Cerebellar nuclear complex (tissue), 1 donor: ENCODE measurements at places on chromosomes 11 and 22.

DNA sequence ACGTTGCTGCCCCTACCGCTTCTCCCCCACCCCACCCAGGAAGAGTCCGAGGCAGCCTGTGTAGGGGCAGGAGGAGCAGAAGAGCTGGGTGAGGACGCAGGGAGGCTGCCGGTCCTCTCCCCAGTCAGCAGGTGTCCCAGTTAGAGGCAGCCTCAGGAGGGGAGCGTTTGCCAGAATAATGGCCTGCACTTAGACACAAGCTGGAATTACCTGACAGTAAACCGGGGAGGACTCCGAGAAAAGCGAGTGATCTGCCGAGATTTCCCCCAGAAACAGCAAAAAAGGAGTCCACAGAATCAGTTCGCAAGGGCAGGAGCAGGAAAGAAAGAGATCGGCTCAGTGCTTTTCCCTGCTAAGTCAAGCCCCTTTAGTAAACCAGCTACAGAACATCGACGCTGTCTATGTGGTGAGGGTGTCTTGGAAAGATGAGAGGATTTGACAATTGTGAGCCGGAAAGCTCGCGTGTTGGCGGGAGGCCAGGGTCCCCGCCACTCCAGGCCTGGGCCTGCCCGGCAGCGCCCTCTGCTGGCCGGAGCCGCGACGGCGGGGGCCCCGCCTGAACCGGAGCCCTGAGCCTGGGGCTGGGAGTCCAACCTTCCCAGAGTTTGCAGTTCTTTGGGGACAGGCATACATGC is 17.7 kb upstream of the THRSP start:
- no peak for DNase-seq

GRCh38 chr22:19880786-19881569 is 26.3 kb upstream of the GNB1L start:
- no peak for DNase-seq

DNA sequence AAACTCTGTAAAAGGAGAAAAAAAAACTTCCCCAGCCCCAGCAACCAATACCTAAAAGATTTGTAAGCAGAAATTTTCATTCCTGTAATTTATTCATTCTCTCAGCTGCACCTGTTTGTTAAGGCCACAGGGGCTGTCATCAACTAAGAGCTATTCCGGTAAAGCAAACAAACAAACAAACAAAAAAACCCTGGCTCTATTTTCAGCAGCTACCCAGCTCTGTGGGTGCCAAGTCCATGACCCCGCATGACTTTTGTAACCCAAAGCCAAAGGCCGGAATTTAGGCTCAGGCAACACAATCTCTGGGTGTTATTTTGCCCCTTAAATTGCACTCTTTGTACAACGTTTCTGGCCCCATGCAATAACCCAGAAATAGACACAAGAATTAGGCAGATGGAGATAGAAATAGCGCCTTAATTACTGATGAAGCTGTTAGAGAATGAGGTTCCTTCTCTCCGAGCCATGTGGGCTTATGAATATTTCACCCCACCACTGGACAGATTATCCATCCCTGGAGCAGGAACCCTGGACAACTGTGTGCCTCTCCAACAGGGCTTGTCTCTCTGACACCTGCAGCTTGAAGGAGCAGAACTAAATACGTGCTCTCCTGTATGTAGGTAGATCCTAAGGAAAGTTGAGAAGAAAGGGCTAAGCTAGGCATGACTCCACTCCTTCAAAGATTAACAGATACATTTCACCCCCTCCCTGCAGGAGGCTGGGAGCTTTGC is 29.4 kb downstream of the APOL6 start:
- DNase-seq, result no peak

- DNase-seq, result no peak
Observed at GRCh38 chr11:18567081-18567480, 21.5 kb downstream of the UEVLD start.

GRCh38 chr11:7555052-7555699 is 41.4 kb downstream of the PPFIBP2 start:
- no peak for DNase-seq

DNA sequence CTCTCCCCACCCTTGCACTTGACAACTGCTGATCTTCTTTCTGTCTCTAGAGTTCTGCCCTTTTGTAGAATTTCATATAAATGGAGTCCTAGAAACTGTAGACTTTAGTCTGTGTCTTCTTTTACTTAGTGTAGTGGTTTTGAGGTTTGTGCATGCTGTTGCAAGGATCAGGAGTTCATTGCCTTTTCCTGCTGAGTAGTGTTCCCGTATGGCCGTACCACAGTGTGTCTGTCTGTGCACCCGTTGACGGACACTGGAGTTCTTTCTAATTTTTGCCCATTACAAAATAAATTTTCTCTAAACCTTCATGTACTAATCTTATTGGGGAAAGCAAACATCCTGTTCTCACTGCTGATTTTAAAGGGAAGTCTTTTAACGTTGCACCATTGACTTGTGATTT is 138.1 kb downstream of the TBC1D22A start:
- DNase-seq, result no peak

- no peak for DNase-seq
Observed at GRCh38 chr11:119531056-119531455, 108.1 kb upstream of the THY1 start.

DNA sequence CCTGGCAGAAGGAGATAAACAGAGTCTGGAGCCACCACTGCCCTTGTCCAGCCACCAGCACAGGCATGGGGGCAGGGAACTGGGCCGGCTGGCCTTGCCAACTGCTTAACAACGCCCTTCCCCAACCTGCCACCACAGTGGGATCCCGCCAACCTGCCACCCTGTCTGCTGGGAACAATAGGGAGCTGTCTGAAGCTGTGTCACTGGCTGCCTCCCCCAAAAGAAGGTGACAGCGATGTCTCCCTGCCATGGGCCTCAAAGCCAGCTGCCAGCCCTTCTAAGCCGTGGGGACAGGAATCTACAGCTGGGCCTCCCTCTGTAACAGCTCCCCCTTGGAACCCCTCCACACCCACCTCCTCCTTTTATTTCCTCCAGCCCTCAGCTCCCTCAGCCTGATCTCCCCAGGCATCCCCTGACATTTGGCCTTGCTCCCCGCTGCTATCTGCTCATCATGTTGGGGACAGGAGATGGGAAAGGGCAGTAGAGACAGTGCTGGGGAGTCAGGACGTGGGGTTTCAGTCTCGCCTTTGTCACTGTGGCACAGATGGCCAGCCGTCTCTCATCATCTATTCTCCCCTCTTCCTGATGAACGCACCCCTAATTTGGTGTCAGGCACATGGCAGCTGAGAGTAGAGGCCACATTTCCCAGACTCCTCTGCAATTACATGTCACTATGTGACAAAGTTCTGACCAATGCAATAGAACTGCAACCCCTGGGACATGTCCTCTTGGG is 51.3 kb upstream of the PRDM11 start:
- no peak for DNase-seq

- DNase-seq, result no peak
Observed at GRCh38 chr11:29485641-29486040, 531.2 kb downstream of the KCNA4 start.

DNA sequence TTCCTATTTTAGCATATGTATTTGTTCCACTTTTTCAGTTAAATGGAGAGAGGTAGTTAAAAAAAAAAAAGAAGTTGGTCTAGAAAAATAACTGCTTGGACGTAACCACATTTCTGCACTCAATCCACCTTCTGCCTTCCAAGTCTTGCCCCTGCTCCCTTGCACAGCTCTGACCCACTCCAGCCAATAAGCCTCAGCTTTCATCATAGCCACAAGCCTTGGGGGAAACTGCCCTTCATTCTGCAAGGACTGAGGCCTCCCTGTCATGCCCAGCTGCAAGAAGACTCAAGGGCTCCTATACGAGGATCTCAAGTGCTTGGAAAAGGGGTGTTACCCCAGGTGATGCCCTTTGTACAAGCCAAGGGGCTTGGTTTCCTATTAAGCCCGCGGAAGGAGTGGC is 36.0 kb upstream of the OAF start:
- DNase-seq, result no peak

DNA sequence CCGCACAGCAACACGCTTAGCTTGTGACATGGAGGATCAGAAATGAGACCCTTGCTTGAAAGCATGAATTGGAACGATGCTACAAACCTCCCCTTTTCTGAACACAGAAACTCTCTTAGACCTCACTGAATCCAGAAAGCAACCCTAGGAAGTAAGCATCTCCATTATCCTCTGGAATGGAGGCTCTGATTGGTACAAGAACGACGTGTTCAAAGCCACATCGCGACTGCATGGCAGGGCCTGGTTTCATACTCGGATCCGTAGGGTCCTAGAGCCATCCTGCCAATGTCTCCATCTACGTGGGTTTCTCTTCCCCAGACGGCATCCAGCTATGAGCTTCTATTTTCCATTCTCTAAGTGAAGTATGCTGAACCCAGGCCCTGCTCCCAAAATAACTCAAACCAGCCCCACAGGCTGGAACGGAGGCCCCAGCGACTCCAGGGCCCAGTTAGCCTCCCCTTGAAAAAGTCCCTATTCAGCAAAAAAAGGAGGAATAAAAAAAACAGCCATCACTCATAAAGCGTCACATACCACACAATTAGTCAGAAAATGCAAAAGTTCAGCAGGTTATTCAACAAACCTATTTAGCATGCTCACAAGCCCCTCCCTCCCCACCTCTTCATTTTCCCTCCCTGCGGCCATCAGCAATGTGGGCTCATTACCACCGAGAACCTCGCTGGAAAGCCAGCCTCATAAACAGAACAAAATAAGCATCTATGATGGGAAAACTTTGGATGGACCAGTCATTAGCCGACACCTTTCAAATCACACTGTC is 7.1 kb upstream of the MN1 start:
- DNase-seq, result no peak

GRCh38 chr11:15194671-15195415 is 80.1 kb downstream of the INSC start:
- no peak for DNase-seq

DNA sequence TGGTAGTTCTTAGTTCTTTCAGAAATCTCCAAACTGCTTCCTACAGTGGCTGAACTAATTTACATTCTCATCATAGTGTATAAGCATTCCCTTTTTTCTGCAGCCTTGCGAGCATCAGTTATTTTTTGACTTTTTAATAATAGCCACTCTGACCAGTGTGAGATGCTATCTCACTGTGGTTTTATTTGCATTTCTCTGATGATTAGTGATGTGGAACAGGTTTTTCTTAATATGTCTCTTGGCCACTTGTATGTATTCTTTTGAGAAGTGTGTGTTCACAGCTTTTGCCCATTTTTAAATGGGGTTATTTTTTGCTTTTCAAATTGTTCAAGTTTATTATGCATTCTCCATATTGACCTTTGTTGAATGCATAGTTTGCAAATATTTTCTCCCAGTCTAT is 459.3 kb downstream of the NTM start:
- DNase-seq, result no peak

GRCh38 chr11:87894961-87895360 is 280.3 kb downstream of the RAB38 start:
- DNase-seq, result no peak

DNA sequence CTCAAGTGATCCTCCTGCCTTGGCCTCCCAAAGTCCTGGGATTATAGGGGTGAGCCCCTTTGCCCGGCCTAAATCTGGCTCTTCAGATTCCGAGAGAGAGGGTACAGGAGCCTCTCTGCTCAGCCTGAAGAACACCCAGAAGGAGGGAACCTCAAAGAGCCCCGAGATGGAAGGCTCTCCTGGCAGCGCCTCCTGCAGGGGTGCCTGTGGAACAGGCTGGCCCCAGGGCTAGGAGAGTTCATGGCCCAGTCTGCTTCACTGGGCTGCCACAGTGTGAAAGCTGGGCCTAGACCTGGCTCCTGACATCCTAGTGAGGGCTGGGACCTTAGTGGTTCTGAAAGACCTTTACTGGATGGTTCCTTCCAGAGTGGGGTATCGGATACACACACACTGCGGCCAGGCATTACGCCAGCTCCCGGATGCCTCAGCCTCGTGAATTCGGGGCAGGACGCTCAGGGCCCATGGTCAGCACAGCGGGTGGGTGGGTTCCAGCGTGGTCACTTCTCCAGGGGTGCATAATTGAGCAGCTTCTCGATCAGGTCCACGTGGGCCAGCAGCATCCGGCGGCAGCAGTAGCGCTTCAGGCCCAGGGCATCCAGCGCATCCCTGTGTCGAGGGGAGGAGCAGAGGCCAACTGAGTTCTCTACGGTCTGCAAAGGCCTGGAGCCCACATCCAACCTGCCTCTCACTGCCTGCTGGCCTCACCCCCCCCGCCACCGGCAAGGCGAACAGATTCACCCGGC is 2.3 kb downstream of the POLR2L start:
- DNase-seq, result no peak

DNA sequence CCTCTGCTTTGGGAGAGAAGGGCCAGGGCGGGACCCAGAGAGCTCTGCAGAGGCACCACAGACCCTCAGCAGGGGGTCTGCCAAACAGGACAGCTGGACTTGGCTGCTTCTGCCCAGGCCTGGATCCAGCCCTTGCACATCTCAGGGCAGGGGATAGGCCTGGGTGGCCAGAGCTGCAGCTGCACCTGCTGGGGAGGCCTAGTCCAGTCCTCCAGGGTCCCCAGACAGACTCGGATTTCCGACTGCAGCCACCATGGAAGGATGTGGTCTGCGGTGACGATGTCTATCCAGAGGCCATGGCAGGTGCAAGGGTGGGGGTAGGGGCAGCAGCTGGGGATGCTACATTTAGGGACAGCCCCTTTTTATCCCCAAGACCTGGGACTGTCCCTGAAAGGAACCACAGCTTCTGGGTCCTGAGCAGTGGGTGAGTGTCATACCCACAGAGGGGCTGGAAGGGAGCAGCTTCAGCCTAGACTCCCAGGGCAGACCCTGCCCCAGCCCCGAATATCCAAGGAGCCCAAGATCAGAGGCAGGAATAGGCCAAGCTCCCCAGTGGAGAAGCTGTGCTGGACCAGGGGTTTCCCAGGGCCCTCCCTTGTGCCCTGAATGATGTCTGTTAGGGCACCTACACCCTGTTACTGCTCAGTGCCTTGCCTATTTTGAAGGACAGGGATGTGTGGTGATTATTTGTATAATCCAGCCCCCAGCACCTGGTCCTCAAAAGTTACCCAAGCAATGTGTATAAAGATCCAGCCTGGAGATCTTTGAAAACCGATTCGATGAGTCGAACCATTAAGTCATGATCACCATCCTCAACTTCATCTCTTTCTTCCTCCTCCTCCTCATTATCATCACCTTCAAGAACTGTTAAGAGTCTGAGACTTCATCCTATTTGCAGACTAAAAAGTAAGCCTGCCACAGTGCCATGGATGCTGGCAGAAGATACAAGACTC is 2.5 kb upstream of the IGLL5 start:
- DNase-seq, result no peak

DNA sequence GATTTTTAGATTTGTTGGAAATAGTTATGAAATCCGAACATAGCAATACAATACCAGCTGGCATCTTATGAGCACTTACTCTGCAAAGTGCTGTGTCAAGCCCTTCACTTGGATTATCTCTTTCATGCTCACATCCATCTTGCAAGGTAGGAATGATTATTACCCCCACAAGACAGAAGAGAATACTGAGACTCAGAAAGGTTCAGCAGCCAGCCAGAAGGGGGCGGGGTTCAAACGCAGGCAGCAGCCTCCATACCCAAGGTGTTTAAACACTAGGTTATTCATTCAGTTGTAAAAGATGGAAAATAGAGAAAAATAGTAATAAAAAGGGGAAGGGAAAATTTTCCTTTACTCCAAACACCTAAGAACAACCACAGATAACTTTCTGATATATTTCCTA is 158.5 kb downstream of the CCDC34 start:
- DNase-seq, result no peak

- no peak for DNase-seq
Observed at GRCh38 chr11:35525501-35526175, at the start of gene PAMR1. Gene PAMR1, minus strand, starts transcription at chr11:35525616. Its CDS starts 31 bp downstream, at chr11:35525585.

- no peak for DNase-seq
Observed at GRCh38 chr11:65645710-65646109, 7.8 kb downstream of the SIPA1 start.

- DNase-seq, result no peak
Observed at GRCh38 chr22:42443240-42444076, 11.3 kb upstream of the NFAM1 start.
